ENCODE measurements at places on chromosomes 2 and 18. TPM values are rescaled to one million over a fixed set of nuclear protein-coding genes. Genes with fewer than 3 reads are reported as not detected.

- no peaks in the 10 kb centered on the region for H3K4me1 ChIP-seq
- no peaks in the 10 kb centered on the region for H3K36me3 ChIP-seq
- no peak overlapping the region for H3K4me3 ChIP-seq
- no peaks in the 10 kb centered on the region for H3K27me3 ChIP-seq
These were observed 53.3 kb upstream of the TFCP2L1 start for GRCh38 chr2:121338281-121338680.

DNA sequence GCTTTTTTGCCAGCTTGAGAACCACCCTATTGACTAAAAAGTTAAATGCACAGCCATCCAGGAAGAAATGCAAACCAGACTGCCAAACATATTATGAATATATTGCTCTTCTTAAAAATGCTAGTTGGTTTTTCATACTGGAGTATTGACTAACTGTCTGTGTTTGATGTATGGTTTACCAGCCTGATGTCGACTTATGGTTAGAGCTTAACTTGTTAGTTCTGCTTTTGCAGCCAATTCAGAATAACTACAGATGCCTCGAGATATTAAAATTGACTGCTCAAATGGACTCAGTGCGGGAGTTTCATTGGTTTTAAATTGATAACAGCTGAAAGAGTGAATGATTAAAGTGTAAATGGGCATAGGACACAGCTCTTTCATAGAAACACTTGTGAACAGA is 369.8 kb downstream of the ARHGAP15 start:
- H3K27me3 ChIP-seq = no peaks in the 10 kb centered on the region
- H3K27ac ChIP-seq = no peak overlapping the region
- DNase-seq = no peak
- no peak overlapping the region for H3K4me3 ChIP-seq

DNA sequence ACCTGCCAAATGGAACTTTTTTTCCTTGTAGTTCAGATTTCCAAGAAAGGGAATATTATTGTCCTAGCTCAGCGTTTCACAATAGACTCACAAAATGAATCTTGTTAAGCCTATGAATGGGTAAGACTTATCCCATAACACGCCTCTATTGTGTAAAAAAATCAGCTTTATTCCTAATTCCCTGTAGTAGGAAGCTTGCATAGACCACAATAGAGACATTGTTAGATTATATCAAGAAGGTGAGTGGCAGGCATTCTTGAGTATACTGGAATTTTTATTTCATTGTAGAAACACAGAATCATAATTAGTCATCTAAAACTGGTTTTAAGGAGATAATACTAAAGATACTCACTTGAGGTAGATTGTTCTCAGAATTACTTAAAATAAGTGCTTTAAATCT is 46.5 kb upstream of the SLC30A6 start:
- no peak for DNase-seq
- H3K27ac ChIP-seq = no peak overlapping the region
- no peaks in the 10 kb centered on the region for H3K27me3 ChIP-seq
- no peaks in the 10 kb centered on the region for H3K4me1 ChIP-seq
- no peak overlapping the region for H3K4me3 ChIP-seq

The FOXI3 gene
- not detected for total RNA-seq

The TDRD15 gene
- total RNA-seq = not detected

The EPB41L5 gene
- total RNA-seq = 36.5 TPM

All from transverse colon (tissue), 4 donors.